HS-5 (cell line): ENCODE measurements at places on chromosomes 6 and 20.

GRCh38 chr6:128479048-128479666 is 41.2 kb downstream of the PTPRK start:
- no peak for DNase-seq

DNA sequence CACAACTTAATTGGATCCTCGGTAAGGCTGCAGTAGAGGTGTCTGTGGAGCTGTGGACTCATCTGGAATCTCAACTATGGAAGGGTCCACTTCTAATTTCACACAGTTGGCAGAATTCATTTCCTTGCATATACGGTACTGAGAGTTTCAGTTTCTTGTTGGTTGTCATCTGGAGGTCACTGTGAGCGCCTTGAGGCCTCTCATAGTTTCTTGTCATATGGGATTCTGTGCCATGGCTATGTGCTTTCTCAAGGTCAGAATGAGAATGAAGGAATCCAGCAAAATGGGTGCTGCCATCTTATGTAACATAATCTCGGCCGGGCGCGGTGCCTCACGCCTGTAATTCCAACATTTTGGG is 298.2 kb downstream of the DOK5 start:
- DNase-seq = no peak

- DNase-seq = no peak
Measured at GRCh38 chr20:24504331-24505285, 35.2 kb downstream of the SYNDIG1 start.

DNA sequence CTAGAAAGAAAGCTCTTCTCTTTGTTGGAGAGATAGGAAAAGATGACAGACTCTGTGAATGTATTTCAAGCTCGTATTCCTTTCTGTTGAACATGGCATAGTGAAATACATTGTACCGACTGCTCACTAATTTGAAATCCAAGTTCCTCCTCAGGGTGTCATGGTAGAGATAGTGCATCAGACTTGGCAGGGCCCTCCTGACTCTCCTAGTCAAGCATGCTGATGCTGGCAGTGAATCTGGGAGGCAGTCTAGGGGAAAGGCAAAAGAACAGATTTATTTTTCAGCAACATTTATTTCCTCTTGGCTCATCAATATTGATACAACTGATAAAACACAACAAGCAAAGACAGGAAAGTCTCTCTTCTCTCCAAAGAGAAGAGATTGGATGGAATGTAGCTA is 356.3 kb upstream of the IRAK1BP1 start:
- DNase-seq = no peak

- DNase-seq = no peak
Measured at GRCh38 chr6:18328540-18328939, 58.6 kb upstream of the RNF144B start.
